ENCODE measurements at places on chromosomes 16 and 17.

- no peak for DNase-seq
These were observed 36.4 kb upstream of the CCDC182 start for GRCh38 chr17:57781386-57782061.

DNA sequence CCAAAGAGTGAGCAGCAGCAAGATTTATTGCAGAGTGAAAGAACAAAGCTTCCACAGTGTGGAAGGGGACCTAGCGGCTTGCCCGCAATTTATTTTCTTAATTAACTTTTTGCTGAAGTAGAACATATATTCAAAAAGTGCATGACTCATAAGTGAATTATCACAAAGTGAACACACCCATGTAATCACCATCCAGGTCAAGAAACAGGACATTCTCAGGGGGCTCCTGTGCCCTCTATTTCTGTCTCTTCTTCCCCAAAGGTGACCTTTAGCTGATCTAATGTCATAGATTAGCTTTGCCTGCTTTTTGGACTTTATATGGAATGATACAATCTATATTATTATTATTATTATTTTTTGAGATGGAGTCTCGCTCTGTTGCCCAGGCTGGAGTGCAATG lies 19.9 kb downstream of the ERAL1 start:
- DNase-seq = no peak

GRCh38 chr17:73635101-73635817 lies 9.0 kb downstream of the SDK2 start:
- no peak for DNase-seq

DNA sequence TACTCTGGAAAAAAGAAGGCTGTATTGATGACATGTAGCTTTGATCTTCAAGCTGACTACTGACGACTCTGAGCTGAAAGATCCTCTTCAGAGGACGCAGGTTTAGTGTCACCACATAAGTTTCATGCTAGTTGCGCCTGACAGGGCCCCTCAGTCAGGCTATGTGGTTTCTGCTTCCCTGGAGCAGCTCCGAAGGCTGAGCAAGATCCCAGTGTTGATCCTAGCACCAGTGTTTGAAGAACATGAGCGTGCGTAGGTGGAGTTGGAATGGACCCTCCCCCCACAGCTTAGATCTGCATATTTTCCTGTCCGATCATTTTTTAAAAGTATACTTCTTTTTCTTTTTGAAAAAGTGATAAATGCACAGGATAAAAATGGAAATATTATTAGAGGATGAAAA lies 17.3 kb downstream of the BANP start:
- peak; percentile 49 for DNase-seq

GRCh38 chr17:50691550-50692447 lies 15.9 kb downstream of the ANKRD40 start:
- DNase-seq = no peak

DNA sequence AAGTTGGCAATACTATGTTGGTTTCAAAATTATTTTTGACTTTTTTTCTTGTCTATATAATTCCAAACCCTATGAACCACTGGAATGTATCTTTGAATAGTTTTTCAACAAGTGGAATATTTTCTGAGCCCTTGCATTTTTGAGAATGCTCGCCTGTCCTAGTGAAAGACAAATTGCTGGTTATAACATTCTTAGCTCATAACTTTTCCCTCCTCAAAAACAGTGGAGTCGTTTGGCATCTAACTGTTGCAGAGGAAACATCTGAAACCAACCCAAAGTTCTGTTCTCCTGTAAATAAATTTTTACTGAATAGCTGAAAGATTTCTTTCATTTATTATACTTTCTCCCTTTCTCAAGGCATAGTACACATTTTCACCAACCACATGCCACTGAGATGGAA lies 11.3 kb upstream of the COX10 start:
- peak; percentile 42 for DNase-seq

GRCh38 chr16:80990978-80991377 lies 15.7 kb downstream of the CMC2 start:
- no peak for DNase-seq

DNA sequence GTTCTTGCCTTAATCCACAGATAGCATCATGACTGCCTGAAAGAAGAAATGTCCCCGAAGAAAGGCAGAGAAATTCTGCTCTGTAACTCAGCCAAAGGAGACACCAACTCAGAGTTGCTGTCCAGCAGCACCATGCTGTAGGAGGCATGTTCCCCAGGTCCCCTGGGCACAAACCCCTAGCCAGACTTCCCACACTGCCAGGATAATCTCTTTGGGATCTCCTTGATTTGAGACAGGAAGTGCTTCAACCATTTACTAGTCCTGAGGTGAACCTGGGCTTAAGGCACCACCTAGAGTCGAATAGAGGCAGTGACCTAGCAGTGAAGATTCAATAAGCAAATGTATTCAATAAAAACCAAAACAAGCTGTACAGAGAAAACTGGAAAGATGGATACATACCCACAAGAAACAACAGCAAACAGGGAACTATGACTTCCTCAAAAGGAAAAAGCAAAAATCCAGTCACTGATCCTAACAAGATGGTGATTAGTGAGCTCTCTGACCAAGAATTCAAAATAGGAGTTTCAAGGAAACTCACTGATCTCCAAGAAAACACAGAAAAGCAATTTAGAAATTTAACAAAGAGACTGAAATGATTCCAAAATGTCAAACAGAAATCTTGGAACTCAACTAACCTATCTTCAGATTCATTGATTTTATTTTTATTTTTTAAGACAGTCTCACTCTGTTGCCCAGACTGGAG lies 5.7 kb downstream of the OR4D2 start:
- peak; percentile 4 for DNase-seq

All from astrocyte of the spinal cord (primary cell).